ENCODE measurements at places on chromosomes 6 and 20.

- no peak for DNase-seq
Measured at GRCh38 chr6:164169355-164169754, 754.8 kb downstream of the QKI start.

DNA sequence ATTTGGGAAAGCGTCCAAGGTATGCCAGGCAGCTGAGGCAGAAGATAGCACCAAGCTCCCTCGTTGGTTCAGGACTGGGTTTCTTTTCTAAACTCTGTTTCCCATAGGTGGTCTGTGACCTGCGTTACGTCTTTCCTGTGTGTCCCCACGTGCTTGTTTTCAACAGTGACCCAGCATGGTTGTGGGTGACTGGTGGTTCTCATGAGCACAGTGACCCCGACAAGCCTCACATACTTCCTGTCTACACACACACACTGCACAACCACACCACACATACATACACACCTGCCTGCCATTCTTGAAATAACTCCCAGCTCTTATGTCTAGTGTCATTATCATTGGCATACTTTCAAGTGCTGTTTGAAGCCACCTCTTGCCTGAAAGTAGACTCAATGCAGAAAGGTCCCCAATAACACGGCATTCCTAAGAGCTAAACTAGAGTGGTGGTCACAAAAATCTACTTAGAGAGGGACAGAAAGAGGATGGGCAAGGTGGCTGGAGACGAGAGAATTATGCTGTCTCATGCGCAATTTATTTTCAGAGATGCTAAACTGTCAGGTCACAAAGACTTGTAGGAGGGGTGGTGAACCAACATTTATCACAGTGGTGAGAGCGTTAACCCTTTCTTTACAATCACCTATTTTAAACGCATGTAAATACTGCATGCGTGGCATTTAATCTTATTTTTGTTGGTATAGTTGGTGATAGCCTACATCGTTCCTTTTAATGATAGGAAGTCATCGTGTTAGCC is 66.7 kb downstream of the GCNT2 start:
- no peak for DNase-seq

- DNase-seq, result no peak
Measured at GRCh38 chr20:58901488-58902402, 49.2 kb downstream of the GNAS start.

DNA sequence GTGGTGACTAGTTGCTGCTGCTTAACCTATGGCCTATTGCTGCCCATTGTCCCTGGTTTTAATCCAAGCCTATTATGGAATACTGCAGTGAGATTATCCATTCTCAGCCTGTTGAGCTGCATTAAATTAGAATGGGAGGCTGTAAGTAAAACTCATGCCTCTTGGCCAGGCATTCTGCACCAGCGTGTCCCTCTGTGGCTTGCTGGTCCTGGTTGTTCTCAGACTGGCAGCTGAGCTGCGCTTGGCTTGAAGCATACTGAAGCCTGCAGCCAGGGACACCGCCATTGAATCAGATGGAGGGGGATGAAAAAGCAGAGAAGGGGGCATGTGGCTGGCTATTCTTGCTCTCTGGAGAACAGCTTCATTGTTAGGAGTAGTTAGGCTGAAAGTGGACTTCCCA is 15.6 kb downstream of the LRRN4 start:
- no peak for DNase-seq

DNA sequence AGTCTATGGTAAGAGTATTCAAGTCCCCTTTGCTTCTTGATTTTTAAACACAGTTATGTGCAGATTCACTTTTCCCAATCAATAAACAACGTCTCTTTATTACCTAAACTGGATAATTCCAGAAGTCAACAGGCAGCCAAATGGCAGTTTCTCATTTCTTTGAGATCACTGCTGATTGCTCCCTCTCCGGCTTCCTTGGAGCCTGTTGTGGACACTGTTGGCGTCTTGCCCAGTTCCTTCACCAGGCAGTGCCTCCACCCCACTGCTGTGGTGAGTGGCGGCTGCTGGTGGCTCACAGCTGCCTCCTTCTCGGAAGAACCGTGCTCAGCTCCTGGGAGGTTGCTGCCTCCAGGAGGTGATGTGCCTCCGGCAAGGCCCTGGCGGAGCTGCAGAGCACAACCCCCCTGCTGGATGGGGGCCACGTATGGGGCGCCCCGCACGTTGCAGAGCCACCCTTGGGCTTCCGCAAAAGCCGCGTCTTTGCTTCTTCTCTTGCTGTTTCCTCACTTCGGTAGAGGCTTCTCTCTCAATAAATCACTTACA is 105.1 kb upstream of the CNKSR3 start:
- no peak for DNase-seq

DNA sequence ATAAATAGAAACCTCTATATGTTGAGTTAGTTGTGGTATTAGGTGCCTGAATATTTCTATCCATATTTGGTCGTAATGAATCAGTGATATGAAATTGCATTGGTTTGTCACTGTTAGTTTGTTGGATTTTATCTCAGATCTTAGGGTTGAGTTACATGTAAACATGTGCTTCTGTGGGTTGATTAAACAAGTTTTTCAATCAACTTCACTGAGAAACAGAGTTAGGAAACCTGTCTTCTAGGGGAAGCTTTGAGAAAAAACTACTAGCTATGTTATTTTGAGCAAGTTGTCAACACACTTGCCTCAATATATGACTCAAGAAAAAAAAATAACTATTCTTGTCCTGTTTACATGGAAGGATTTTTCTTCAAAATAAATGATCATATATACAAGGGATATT is 14.8 kb upstream of the ADGB start:
- DNase-seq, result no peak

DNA sequence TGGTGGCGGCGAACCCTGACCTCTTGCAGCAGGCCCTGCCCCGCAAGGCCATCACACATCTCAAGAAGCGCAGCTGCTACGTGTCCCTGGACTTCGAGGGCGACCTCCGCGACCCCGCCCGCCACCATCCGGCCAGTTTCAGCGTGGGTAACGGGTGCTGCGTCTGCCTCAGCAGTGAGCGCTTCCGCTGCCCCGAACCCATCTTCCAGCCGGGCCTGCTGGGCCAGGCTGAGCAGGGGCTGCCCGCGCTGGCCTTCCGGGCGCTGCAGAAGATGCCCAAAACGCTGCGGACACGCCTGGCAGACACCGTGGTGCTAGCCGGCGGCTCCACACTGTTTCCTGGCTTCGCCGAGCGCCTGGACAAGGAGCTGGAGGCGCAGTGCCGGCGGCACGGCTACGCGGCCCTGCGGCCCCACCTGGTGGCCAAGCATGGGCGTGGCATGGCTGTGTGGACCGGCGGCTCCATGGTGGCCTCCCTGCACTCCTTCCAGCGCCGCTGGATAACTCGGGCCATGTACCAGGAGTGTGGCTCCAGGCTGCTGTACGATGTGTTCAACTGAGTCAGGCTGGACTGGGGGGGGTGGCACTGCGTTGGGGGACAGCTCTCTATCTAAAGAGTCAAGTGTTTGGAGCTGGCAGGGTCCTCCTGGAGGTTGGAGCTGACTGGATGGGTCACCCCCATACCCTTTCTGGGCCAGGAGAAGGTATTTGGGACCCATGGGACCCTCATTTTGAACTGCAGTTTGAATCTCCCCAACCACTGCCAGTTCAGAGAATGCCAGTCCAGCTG is 1.1 kb downstream of the ACTL10 start:
- peak; percentile 75 for DNase-seq

- no peak for DNase-seq
Measured at GRCh38 chr6:48765352-48765961, 654.5 kb upstream of the PTCHD4 start.

DNA sequence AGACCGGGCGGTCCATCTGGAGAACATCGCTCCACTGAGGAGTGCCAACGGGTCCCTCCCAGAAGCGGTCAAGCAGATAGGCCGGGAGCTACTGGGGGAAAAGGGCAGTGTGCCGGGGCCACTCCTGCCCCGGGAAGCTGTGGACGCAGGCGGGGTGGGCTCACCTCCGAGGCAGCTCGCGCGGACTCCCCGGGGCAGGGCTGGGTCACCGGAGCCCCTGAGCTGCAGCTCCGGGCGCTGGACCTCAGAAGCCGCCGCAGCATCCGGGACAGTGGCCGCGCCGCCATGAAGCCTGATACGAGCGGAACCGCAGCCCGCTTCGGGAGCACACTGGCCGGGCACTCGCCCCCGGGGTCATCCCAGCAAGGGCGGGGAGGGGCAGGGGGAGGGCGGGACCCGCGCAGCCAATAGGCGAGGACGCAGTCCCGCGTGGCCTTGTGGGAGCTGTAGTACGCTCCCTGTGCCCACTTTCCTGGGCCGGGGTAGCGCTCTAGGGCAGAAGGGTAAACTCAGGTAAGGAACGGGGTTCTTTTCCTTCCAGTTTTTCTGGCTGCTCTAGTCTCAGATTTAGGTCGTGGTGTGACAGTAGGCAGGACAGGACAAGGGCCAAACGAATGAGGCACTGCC is at the start of gene MOCS1:
MOCS1 (minus strand) TSS at position 332 of the 627 bp plus-strand sequence; CDS start at position 287, 45 bp downstream.
- DNase-seq, result peak; percentile 15

DNA sequence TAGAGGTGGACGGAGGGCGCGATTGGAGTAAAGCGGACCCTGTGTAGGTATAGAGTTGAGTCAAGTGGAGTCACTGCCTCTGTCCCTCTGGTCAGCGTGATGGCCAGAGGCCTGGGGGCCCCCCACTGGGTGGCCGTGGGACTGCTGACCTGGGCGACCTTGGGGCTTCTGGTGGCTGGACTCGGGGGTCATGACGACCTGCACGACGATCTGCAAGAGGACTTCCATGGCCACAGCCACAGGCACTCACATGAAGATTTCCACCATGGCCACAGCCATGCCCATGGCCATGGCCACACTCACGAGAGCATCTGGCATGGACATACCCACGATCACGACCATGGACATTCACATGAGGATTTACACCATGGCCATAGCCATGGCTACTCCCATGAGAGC is 479 bp downstream of the SLC39A7 start:
- DNase-seq, result no peak

GRCh38 chr6:129510950-129511349 is 199.0 kb downstream of the ARHGAP18 start:
- DNase-seq, result no peak

DNA sequence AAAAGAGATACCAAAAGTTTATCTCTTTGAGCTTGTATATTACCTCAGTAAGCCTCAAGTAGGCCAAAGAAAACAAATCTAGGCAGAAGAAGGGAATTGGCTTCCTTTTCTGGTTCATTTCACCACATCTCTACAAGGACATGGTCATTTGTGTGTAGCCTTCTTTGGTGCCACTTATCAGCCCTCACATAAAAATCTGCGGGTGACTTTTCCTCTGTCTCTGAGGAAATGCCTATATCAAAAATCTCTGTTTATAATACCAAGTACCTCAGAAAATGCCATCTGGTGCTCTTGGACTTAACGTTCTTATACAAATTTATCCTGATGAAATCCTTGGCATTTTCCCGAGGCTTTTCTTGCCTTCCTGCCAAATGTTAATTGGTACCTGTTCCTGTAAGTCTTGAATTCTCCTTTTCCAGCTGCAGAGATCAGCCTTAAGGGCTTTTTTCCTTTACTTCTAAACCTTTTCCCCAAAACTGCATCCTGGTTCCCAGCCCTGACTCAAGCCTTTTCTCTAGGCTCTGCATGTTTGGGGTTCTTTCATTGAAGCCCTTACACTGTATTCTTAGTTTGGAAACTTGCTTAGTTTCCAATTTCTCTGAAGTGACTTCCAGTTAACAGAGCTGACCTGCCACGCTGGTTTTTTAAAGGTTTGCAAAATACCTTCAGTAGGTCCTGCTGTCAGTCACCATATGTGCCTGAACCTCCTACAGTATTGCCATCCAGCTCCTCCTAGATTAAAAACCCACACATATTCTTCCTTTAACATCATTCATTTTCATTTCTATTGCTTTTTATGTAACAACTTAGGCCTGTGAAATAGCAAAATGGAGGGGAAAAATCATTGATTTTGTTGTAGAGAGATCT is 191.2 kb upstream of the PREP start:
- no peak for DNase-seq

- no peak for DNase-seq
Measured at GRCh38 chr20:41218466-41218865, 81.1 kb downstream of the PLCG1 start.

- DNase-seq, result no peak
Measured at GRCh38 chr6:45505470-45505869, 127.7 kb upstream of the SUPT3H start.

DNA sequence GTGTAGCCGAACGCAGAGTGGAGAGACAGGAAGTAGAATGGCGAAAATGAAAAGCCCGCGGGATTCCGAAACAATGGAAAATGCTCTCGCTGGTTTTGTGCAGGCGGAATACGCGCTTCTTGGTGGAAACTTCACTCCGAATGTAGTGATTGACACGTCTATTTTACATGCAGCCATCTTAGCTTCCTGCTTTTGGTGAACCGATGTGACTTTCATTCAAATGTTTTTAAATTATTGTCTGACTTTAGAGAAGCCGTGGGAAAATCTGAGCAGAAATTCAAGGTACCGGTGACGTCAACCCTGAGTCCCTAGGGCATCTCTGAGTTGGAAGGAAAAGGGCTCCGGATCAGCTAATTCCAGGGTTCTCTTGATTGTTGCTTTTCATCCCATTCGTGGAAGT is 11.4 kb downstream of the GPX5 start:
- no peak for DNase-seq

GRCh38 chr6:20893412-20893811 is 359.2 kb downstream of the CDKAL1 start:
- no peak for DNase-seq

- no peak for DNase-seq
Measured at GRCh38 chr20:19929012-19929360, 88.2 kb upstream of the NAA20 start.

GRCh38 chr6:158687506-158687905 is 37.7 kb downstream of the SYTL3 start:
- DNase-seq, result no peak

DNA sequence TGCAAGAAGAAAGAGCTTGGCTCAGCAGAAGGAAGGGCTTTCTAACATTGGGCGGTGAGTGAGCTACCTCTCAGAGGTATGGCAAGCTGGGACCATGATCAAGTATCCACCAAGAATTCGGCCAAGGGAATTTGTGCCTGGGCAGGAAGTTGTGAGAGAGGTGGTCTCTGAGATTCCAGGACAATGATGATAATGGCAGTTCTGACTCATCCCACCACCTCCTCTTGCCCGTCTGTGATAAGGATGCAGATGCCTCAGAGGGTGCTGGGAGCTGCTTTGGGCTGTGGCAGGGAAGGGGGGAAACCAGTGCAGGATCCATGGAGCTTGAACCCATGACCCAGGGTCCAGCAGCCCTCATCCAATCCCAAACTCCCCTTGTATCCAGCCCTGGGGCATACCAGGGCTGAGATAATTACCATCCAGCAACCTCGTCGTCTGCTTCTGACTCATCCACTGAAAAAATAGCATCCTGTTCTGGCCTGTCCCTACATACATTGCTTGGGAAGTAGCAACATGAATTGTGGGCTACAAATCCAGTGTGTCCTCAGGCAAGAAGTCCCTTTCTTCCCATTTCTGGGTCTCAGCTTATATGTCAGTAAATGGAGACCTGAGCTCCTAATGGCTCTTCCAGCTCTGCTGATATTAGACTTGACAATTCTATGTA is 5.9 kb downstream of the TGM6 start:
- DNase-seq, result no peak

- no peak for DNase-seq
Measured at GRCh38 chr6:84779917-84780316, 15.5 kb upstream of the TBX18 start.

- DNase-seq, result no peak
Measured at GRCh38 chr6:23535101-23535500, 590.9 kb upstream of the NRSN1 start.

Measured in activated T-helper 2 cell treated with anti-CD3 and anti-CD28 coated beads, Interferon-gamma antibody, Interleukin-2, Interleukin-4, amounts not matched to agents 10 μg/mL and 5 μg/mL and 100 μg/mL, durations not matched to agents 14 hours and 24 hours and 36 hours (primary cell).